ENCODE measurements at places on chromosomes 1 and 21.

- peak; percentile 17 for DNase-seq
These were observed 27.4 kb downstream of the DUSP10 start for GRCh38 chr1:221714227-221715152.

DNA sequence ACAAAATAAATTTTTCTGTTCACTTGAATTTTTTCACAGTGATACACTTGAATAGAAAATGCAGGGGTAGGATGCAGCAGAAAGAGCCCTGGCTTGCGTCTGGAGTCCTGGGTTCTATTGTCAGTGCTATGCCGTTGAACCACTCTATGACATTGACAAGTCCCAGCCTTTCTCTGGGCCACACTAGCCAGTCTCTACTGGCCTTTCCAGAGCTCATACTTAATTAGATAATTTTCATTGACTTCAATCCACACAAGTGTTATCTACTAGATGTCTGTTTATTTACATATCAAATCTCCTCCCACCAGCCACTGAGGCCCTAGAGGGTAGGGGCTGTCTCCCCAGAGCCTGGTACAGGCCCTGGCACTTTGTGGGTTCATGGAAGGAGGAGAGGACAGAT lies 15.5 kb upstream of the CELA3B start:
- no peak for DNase-seq

- DNase-seq = no peak
These were observed 8.7 kb upstream of the MYOC start for GRCh38 chr1:171661076-171661650.

GRCh38 chr1:74091371-74091770 lies 106.6 kb downstream of the LRRIQ3 start:
- DNase-seq = no peak

DNA sequence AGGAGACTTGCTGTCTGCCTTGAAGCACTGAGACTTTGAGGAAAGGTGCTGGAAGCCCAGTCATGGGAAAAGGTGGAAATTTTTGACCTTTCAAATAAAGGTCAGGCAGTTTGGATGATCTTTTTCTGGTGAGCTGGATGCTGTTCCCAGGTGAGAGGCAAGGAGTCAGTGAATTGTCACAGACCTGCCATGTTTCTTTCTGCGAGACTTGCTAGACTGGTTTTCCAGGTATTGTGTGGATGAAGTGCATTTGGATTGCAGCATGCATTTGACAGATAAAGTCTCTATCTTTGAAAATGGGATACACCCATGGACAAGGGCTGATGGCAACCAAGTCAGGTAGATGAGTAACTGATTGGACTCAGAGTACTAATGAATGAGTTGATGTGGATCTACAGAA lies 65.7 kb upstream of the NHLH2 start:
- no peak for DNase-seq

DNA sequence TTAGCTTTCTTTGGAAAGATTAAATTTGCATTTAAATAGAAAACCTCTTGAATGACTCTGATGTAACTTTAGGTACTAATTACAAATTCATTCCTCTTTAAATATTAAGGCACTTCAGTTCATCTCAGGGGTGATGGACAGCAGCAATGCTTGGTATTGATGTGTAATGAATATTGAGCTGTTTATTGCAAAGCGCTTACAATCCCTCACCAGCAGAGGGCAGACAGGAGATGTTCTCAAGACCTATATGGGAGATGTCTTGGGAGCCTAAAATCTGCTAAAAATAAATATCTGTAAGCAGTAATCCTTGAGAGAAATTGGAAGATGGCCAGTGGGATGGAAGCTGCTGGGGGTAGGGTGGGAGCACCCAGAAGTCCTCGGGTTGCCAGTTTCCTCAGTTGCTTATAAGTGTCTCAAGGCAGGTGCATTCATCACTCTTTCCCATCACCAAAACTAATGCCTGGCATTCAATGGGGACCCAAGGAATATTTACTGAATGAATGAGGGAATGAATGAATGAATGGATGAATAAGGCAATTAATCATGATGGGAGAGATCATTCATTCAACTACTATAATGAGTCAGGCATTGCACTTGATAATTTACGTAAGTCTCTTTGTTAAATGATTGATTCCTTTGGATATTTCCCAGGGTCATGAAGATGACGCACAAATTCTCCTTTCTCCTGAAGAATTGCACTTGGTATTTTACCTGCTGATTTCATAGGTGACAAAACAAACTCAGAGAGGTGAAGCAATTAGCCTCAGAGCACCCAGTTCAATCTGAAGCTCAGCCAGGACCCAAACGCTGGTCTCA lies 2.3 kb downstream of the KLHDC8A start:
- peak; percentile 47 for DNase-seq
